Activated CD8-positive, alpha-beta T cell treated with anti-CD3 and anti-CD28 coated beads, Interleukin-2, amount 10 ng/mL, durations not matched to agents 7 days and 5 days (primary cell): ENCODE measurements at places on chromosomes 11 and 22. TPM values are rescaled to one million over a fixed set of nuclear protein-coding genes. Genes with fewer than 3 reads are reported as not detected.

DNA sequence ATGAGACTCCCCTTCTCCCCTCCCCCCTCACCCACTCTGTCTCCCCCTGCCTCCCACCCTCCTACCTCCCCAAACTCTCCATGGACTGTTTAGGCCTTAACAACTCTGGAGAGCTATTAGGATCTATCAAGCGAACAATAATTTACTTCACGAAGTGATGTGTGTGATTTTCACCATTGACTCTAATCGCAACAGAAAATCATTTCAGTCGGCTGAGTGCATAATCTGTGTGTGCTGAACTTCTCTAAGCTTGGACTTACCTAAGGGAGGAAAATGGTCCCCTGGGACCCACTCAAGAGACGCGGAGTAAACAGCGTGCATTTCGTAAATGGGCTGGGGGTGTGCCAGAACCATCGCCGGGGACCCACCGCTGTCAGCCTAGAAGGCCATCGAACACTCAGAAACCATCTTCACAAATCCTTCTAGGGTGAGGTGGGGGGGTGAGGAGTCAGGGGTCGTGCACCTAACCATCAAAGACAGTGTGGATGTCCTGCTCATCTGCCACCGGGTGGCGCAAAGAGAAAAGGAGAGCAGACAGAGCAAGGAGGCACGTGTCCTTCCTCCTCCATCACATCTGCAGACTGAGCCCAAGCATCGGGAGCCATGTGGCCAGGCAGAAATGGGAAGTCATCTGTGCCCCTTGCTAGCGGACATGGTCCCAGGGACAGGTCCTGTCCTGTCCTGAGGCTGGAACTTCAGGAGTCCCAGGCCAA, 62.1 kb upstream of the NUP50 start:
- peak; percentile 49 for DNase-seq

OR2D2 gene
- total RNA-seq, result not detected

SLC22A9 gene
- not detected for total RNA-seq

GRCh38 chr11:35049859-35050531, 89.0 kb upstream of the CD44 start:
- no peak for DNase-seq

GRCh38 chr11:113690619-113691569, 15.2 kb downstream of the TMPRSS5 start:
- peak; percentile 26 for DNase-seq

- DNase-seq, result peak; percentile 73
These were observed 11.5 kb downstream of the P2RX3 start for GRCh38 chr11:57349491-57350274.

- DNase-seq, result no peak
These were observed 87.1 kb upstream of the YWHAH start for GRCh38 chr22:31857247-31857646.

DNAL4 gene
- 8.6 TPM for total RNA-seq

- DNase-seq, result no peak
These were observed 278 bp downstream of the ROM1 start for GRCh38 chr11:62613291-62613778.

DNA sequence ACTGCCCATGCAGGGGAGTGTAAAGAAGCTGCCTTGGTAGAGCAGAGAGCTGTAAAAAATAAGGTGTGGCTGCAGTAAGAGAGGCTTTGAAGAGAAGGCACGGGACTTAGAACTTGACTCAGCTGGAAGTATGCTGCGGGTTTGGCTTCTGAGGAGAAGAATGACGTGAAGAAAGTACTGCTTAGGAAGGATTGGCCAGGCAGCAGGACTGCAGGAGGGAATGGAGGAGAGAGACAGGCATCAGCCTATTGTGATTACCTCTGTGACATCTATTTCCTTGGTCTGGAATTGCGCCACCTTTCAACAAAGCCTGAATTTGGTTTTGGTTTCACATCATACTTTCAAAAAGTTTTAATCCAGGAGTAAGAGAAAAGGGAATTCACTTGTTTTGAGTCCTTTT, 22.5 kb downstream of the PRRG4 start:
- DNase-seq, result no peak

HBD gene
- total RNA-seq, result not detected

GRCh38 chr22:44412136-44412731, 85.8 kb downstream of the RTL6 start:
- DNase-seq, result no peak

TRIM29 gene
- not detected for total RNA-seq

GRCh38 chr11:72972496-72973128, 158.4 kb downstream of the ATG16L2 start:
- DNase-seq, result no peak

DNA sequence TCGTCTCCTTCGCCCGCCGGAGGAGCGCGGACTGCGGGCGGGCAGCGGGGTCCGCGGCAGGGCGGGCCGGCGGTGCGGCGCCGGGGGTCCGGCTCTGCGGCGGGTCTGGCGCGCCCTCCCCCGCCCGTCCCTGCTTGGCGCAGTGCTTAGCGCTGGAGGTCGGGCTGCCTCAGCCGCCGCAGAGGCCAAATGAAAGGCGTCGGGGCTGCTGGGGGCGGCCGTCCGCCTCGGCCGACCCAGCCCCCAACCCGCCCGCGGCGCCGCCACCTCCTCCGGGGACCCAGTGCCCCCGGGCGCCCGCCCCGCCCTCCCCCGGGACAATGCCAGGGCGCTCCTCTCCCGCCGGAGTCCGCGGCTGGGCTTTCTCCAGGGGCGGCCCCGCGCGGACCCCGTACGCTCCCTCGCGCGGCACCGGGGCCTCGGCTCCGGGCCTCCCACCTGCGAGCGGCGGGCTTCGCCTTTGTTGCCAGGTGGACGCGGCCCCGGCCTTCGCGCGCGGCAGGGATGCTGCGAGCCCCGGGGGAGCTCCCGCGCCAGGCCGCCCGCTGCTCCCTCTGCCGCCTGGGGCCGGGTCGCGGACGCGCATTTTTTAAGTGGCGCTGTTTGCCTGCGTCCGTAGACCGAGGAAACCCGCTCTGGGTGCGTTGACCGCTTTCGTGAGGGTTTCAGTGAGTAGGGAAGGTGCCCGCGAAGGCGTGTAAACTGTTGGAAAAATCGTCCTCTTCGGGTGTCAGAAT, 583 bp downstream of the APLP2 start:
- DNase-seq, result peak; percentile 54

DNA sequence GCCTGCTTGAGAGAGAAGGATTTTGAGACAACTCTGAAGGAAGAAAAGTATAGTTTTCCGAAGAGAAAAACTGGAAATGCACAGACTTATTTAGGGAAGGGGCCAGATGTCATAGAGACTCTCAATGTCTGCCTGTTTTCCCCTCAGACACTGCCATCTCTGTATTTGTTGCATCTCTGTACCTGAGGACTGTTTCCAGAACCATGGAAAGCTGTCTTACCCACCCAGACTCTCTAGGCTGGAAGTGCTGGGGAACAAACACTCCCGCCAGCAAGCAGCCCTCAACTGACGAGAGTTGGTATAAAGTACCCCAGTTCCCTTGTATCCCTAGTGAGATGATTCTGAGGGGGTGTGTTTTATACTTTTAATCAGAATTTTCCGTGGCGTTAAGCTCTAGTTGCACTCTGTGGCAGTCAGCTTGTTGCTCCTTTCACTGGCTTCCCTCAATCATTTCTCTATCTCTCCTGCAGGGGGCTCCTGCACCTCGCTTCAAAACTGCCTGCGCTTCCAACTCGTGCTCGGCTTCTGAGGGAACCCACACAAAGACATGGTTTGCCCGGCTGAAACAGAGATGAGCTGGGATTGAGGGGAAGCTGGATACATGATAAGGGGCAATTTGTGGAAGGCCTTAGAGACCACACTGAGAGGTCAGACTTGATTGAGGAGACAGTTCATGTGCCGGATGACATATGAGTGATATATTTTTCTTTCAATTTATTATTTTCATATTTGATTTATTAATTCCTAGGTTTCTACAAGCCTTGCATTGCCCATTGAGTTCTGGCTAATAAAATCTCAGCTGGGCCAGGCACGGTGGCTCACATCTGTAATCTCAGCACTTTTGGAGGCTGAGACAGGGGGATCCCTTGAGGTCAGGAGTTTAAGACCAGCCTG, 36.9 kb upstream of the CLPB start:
- peak; percentile 69 for DNase-seq

- DNase-seq, result no peak
These were observed 362.3 kb downstream of the DYNC2H1 start for GRCh38 chr11:103471546-103471945.

EIF3L gene
- 410 TPM for total RNA-seq

GRCh38 chr11:102559839-102560238, 29.3 kb upstream of the MMP7 start:
- peak; percentile 33 for DNase-seq

GRCh38 chr11:69211920-69212797, 56.4 kb downstream of the SMIM38 start:
- no peak for DNase-seq

FAM89B gene
- 33.6 TPM for total RNA-seq

GRCh38 chr11:65078151-65078550, 5.7 kb downstream of the CDCA5 start:
- DNase-seq, result peak; percentile 79

- no peak for DNase-seq
These were observed 12.4 kb downstream of the P4HA3 start for GRCh38 chr11:74299015-74299414.

DNA sequence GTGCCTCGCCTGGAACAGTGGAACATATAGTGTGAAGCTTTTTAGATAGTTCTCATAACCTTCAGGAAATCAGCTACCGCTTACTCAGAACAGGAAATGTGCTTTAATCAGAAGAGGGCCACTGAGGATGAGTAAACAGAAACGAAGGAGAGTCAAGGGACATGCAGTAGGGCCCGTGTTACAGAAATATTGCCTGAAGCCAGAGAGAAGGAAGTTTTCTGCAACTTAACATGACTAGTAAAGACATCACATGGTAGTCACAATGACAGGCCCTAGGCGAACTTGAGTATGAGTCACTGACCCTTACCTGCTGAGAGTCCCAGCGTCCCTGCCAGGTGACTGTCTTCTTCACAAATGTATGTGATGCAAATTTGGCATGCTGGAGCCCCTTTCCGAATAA, 39.4 kb downstream of the CARD18 start:
- peak; percentile 27 for DNase-seq

DNA sequence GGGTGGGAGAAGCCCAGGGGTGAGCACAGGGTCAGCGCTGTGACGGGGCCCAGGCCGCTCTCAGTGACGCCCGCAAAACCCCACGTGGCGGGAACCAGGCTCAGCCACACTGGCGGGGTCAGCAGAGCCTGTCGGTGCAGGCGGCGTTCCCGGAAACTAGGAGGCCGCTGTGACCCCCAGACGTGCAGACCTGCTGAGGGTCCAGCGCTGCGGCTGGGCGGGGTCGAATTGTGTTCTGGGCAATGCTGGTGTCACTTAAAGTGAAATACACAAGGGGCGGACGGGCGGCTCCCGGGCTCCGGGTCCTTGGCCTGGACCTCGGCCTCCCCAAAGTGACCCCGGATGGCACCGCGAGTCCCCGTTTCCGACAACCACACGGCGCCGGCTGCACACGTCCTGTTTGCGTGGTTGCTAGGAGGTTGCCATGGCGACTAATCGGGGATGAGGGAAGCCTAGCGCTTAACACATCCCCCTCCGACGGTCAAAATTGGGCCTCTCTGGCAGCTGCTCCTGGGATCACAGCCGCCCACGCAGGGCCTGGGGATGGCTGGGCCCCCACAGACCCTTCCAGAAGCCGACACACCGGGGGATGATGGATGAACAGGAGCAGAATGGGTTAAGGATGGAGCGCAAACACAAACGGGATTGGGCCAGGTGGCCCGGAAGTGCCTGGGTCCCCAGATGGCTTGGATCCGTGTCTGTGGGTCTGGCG, 81.7 kb upstream of the PRR5 start:
- DNase-seq, result peak; percentile 95

GRCh38 chr11:73622926-73623593, 23.3 kb upstream of the PLEKHB1 start:
- DNase-seq, result no peak

GRCh38 chr11:123137431-123138224, 57.4 kb downstream of the CLMP start:
- DNase-seq, result no peak

DNA sequence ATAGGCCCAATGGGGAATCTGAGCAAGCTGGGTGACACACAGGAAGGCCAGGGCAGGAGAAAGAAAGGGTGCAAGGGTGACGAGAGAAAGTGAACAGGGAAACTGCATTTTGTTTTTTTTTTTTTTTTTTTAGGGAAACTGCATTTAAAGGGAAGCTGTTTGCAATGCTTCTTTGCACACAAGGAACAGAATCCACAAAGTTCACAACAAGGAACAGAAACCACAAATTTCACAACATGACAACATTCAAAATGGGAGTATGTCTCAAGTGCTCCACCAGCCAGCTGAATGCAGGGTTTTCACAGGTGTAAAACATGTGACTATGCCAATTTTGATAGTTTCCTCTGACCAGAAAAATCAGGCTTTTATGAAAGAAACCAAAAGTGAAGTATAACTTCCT, 6.8 kb upstream of the PLAAT3 start:
- no peak for DNase-seq

- no peak for DNase-seq
These were observed 19.0 kb downstream of the USP35 start for GRCh38 chr11:78207532-78208256.

- no peak for DNase-seq
These were observed 135.4 kb downstream of the ADAMTS15 start for GRCh38 chr11:130583801-130584211.

RIC3 gene
- total RNA-seq, result 9.4 TPM

DNA sequence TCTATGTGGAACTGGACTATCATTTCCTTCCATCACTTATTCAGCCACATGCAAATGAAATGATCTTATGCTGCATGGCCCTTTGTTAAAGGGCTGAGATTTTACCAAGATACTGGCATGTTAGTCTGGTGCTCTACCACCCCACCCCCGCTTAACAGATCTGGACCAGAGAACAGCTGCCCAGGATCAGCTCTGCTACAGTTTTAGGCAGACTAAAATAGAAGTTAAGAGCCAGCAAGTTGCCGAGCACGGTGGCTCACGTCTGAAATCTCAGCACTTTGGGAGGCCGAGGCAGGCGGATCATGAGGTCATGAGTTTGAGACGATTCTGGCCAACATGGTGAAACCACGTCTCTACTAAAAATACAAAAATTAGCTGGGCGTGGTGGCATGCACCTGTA, 4.6 kb downstream of the DDB1 start:
- DNase-seq, result no peak

SYT7 gene
- total RNA-seq, result not detected

GRCh38 chr11:120629407-120630080, 118.0 kb downstream of the GRIK4 start:
- DNase-seq, result no peak

DNA sequence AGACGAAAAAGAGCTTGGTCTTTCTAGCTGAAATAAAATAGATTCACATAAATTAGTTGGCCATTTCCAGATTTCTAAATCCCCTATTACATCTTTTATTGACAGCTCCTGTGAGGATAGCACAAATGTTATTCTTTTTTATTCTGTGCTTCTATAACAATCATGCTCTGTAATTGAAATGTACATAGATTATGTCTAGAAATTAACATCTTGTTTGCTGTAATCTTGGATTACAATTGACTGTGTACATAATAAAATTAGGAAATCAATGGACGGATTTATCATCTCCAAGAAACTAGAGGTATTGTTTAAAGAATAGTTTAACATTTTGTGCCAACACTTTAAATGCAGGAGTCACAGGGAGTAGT, 31.2 kb downstream of the IMMP1L start:
- DNase-seq, result no peak
